ENCODE measurements at places on chromosomes 6 and 20. TPM values are rescaled to one million over a fixed set of nuclear protein-coding genes. Genes with fewer than 3 reads are reported as not detected.

The OGFRL1 gene
- polyA plus RNA-seq = 13.1 TPM

The RIPPLY2 gene
- polyA plus RNA-seq = not detected

The GPX6 gene
- polyA plus RNA-seq = not detected

The CDH4 gene
- 0.95 TPM for polyA plus RNA-seq

The BPI gene
- polyA plus RNA-seq = 0.55 TPM

The ULBP3 gene
- polyA plus RNA-seq = 2.4 TPM

The CYP21A2 gene
- polyA plus RNA-seq = 1.1 TPM

All from muscle of back (tissue), 13 donors.